Cerebellar nuclear complex (tissue), 1 donor: ENCODE measurements at places on chromosomes 4 and X.

GRCh38 chr4:60588556-60588955, 611.6 kb upstream of the ADGRL3 start:
- DNase-seq = no peak

- DNase-seq = no peak
Observed at GRCh38 chr4:147791341-147791740, 59.5 kb downstream of the ARHGAP10 start.

- no peak for DNase-seq
Observed at GRCh38 chr4:7761720-7762119, 177.9 kb downstream of the AFAP1 start.

GRCh38 chr4:56211202-56211601, 176.1 kb downstream of the AASDH start:
- no peak for DNase-seq

GRCh38 chrX:44042751-44043150, 69.6 kb upstream of the NDP start:
- no peak for DNase-seq

GRCh38 chr4:164261831-164262230, 492.1 kb upstream of the SMIM31 start:
- no peak for DNase-seq

GRCh38 chrX:8629871-8630270, 102.1 kb downstream of the ANOS1 start:
- DNase-seq = no peak

- DNase-seq = no peak
Observed at GRCh38 chrX:150405006-150405405, 41.9 kb downstream of the MAMLD1 start.

DNA sequence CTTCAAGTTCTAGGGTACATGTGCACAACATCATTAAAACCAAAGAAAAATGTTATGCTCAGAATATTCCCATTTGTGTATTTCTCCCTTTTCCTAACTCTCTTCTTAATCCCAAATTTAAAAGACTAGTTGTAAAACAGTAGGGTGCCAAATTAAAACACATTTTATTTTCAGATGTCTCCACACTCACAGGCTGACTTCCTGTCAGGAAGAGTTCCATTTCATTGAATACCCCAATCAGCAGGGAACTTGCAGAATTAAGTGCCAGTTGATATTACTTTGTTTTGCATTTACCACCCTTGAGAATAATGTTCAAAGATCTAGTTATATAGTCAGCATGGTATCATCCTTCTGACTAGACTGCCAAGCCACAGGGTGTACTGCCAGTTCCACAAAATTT, 207.9 kb downstream of the MAB21L2 start:
- no peak for DNase-seq

DNA sequence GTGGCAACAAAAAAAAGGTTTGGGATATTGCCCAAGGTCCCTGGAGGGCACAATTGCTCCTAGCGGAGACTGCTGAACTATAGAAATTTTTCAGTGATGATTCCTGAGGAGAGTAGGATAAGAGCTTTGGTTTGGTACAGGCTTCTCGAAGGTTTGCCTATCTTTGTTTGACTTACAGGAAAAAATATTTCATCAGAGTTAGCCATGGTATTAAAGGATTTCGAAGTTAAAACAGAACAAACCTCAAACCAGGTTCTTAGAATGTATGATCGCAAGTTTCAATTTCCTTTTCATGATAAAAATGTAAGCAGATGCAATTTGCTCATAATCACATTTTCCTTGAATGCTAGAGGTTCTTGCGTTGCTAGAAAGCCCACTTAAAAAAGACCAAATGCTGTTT, 1.7 kb downstream of the EGFL6 start:
- no peak for DNase-seq

- DNase-seq = no peak
Observed at GRCh38 chr4:78047366-78047765, 9.8 kb upstream of the FRAS1 start.

- DNase-seq = no peak
Observed at GRCh38 chr4:170414961-170415360, 325.2 kb upstream of the AADAT start.

- DNase-seq = no peak
Observed at GRCh38 chrX:2635342-2635741, 55.8 kb upstream of the CD99 start.

- no peak for DNase-seq
Observed at GRCh38 chr4:98771959-98772632, 113.7 kb upstream of the TSPAN5 start.

DNA sequence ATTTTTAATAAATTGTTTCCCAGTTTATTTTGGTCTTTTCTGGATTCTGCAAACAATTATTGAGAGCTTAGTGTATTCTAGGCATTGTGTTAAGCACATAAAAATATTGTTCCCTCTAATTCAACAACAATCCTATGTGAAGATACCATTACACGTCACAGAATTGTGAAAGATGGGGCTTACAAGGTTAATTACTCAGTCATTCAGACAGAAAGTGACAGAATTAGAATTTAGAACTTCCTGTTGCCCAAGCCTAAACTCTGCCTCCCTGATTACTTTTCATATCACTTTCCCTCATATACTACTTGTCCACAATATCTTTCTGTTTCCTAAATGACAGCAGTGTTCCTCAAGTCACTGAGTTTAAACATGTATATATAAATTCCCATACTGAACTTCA, 186.7 kb upstream of the VEGFC start:
- DNase-seq = no peak

DNA sequence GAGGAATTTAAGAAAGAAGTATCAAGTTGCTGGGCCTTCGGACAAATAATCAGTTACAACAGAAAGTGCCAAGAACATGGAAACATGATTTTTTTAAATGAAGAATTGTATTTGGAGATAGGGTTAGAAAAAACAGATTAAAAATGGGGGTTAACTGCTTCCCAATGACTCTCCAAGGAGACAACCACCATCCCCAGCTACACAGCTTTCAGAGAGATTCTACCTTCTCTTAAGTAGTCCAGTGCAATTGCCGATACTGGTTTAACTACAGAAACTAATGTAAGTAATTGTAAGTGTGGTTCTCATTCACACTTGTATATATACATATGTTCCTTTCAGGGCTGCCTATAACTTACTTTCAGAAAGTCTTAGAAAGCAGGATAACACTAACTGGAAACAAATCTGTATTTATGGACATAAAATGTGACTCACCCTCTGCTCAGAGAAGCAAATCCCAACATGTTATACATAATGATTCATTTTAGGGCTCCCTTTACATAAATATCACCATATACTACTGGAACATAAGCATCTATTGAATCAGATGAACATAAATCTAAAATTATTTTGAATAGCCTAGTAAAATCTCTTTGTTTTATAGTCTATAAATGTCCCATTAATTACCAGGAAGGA, 248.9 kb upstream of the UGT8 start:
- no peak for DNase-seq

DNA sequence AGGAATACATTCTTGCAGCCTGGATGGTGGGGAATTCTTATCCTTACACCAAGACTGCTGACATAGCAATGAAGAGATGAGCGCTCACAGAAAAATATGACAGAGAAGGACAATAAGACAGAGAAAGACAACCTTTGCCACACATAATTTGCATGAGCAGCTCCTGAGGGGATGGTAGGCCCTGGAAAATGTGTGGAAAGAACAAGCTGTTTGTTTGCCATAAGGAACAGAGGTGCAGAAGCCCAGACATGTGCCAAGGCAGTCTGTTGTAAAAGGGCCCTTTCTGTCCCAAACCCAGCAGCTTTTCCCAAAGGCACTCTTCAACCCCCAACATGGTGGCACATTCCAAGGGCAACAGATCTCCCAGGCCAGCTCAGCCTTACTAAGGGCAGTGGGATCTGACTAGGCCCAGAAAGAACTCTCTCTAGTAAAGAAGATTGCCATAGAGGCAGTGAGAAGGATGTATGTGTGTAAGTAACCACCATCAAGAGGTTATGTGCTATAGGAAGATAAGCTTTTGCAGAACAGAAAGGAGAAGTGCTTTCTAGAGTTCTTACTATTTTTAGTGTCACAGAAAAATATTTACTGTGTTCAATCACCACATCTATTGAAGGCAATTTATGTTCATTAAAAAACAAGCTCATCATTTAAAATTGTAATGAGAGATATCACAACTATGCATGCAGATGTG, 287.0 kb upstream of the RASGEF1B start:
- no peak for DNase-seq

- no peak for DNase-seq
Observed at GRCh38 chrX:50967736-50968135, 57.2 kb downstream of the BMP15 start.

DNA sequence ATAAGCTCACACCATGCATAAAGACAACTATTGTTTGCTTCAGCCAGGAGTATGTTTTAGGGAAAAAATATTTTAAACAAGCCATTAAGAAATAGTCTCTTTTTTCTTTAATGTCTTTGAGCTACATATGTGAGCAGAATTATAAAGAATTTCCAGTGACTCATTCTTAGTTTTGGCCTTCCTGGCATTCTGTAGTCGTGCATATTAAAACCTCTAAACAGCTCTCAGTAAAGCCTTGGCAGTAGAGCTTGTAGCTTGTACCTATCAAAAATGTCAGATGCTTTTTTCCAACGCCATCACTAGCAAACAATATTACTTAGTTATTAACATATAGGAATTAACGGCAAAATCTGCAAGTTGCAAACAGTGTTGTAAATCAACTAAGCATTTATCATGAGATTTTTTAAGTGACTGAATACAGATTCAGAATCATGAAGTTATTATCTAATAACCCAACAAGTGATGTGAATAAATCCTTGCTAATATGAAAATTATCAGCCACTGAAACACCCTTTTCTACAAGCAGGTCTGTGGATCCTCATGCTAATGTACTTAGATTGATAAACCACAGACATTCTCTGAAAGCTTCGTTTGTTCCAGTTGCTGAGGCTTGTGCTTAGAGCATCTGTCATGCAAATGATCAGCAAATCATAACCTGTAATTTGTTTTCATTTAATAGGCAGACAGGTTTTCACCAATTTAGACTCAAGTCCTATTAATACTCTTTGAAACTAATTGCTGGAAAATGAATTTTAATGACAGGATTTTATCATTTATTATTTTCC, 412.0 kb upstream of the ATOH1 start:
- no peak for DNase-seq

DNA sequence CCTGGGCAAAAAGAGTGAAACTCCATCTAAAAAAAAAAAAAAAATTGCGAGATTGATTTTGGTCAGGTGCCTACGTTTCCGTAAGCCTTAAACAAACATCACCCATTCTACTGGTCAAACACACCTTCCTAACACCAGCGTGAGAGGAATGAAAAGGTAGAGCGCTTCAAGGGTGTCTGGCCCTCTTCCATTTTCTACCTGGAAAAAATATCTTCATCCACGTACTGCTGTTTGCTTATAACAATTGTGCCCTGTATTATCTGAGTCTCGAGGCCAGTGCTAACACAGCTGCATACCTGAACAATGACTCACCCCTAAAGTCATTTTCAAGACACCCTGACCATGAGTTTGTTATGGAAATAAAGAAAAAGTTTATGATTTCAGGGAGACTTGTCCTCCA, 13.9 kb downstream of the TMSB4X start:
- no peak for DNase-seq

GRCh38 chrX:43644124-43644701, 11.9 kb upstream of the MAOA start:
- DNase-seq = no peak

GRCh38 chrX:143623657-143624056, 12.2 kb downstream of the SLITRK4 start:
- DNase-seq = no peak

DNA sequence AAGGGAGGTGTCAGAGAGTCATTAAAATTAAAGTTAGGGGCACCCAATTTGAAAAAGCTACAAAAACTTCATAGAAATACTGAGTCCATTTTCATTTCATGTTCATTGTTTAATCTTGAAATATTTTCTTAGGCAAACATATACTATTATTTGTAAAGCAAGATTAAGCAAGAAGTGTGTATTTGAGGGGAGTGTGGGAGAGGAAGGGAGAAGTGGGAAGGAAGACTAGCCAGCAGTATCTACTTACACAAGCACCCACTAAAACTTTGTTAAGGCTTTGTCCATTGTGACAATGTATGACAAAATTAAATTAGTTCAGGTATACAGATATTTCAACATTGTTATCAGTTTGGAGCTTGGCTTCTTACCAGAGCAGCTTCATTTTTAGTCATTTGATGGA, 222.9 kb downstream of the ARHGAP24 start:
- DNase-seq = no peak

DNA sequence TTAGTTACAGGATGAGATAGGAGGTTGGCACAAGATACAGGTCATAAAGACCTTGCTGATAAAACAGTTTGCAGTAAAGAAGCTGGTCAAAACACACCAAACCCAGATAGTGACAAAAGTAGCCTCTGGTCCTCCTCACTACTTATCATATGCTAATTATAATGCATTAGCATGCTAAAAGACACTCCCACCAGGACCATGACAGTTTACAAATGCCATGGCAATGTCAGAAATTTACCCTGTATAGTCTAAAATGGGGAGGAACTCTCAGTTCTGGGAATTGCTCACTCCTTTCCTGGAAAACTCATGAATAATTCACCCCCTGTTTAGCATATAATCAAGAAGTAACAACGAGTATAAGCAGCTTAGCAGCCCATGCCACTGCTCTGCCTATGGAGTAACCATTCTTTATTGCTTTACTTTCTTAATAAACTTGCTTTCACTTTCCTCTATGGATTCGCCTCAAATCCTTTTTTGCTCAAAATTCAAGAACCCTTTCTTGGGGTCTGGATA, 1254.4 kb downstream of the PCDH7 start:
- no peak for DNase-seq

GRCh38 chrX:104854790-104855340, 288.9 kb downstream of the IL1RAPL2 start:
- no peak for DNase-seq

- no peak for DNase-seq
Observed at GRCh38 chr4:170089668-170090351, at the start of gene AADAT. Gene AADAT, minus strand, starts transcription at chr4:170089956. Its CDS starts 266 bp downstream, at chr4:170089690.

DNA sequence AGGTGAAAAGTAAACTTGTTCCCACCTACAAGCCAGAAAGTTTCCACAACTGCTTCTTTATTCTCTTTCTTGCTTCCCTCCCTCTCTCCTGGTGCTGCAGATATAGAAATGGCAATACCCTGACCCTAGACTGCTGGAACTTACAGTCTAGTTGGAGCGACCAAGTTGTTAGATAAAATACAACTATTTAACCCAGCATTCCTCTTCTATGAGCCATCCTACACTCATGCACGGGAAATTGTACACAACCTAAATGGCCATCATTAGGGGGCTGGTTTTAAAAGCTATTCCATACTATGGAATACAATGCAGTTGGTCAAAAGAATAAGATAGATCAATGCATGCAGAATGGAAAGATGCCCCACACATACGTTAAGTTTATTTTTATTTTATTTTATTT, 41.1 kb downstream of the PJA1 start:
- no peak for DNase-seq
